ENCODE measurements at places on chromosomes 1 and 21. TPM values are rescaled to one million over a fixed set of nuclear protein-coding genes. Genes with fewer than 3 reads are reported as not detected.

- peak; percentile 90 for DNase-seq
Observed at GRCh38 chr1:27044613-27045151, 32.0 kb upstream of the TENT5B start.

GRCh38 chr1:5991381-5992025, 722 bp downstream of the NPHP4 start:
- DNase-seq = peak; percentile 63

- DNase-seq = peak; percentile 66
Observed at GRCh38 chr1:31981972-31982371, 31.7 kb upstream of the KHDRBS1 start.

- DNase-seq = no peak
Observed at GRCh38 chr1:39384305-39384704, 107.1 kb upstream of the BMP8A start.

DNA sequence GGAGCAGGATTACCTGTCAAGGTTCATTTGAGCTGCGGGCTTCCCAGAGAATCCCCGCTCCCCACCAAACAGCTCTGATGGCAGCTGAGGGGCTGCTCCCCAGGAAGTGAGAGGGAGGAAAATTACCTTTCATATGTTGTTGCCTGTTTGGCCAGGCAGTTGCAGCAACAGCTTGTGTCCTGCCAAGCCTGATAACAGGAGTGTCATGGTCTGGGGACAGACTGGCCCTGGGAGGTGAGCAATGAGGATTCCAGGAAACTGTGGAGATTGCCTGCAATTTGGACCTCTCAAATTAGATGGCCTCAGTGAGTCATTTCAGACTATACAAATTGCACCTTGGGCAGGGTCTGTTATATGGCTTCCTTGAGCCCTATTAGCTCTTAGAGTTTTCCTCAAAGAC, 189.3 kb downstream of the PTPRU start:
- no peak for DNase-seq

DNA sequence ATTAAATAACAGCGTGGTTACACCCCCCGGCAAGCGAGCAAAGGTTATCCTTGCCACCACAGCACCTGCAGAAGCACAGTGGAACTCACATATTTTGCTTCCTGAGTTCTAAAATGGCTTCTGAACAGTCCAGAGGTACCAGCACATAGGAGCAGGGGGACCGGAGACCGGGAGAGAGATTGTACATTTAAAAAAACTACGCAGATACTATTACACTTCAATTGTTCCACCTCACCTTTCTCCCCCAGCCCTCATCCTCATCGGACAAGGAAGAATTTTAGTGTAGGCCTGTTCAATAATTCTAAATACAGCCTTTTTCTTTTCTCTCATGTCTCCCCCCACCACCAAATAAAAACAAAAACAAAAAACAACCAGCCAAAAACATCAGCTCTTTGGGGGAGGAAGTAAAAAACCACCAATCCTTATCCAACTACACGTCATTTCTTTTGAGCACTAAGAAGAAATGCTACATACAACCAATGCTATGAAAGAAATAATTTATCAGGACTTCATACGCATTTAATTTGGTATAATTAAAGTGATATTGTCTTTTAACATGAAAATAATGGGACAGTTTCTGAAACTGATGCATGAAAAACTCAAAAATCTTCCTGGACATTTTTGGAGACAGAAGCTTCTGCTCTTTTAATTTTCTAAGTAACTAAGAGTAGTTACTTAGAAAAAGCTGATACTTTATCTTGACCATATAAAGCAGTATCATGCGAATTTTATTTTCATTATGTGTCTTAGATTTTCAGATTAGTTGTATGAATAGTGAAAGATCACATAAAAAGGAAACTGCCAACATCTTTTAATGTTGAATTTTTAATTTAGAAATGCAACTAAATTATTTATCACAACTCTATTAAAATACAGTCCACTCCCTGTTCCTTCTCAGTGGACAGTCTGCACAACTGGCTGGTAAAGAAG, 9.1 kb downstream of the CDKN2C start:
- no peak for DNase-seq

SLAMF1 gene
- total RNA-seq = 113 TPM

TNFRSF4 gene
- 243 TPM for total RNA-seq

GBP4 gene
- total RNA-seq = 70.6 TPM
